ENCODE measurements at places on chromosomes 11 and 22.

GRCh38 chr11:131859538-131860210 is 489.3 kb downstream of the NTM start:
- no peak for DNase-seq

- no peak for DNase-seq
These were observed 2.1 kb downstream of the TMPRSS4 start for GRCh38 chr11:118078911-118079411.

- no peak for DNase-seq
These were observed 972 bp upstream of the TSSC4 start for GRCh38 chr11:2399488-2400068.

DNA sequence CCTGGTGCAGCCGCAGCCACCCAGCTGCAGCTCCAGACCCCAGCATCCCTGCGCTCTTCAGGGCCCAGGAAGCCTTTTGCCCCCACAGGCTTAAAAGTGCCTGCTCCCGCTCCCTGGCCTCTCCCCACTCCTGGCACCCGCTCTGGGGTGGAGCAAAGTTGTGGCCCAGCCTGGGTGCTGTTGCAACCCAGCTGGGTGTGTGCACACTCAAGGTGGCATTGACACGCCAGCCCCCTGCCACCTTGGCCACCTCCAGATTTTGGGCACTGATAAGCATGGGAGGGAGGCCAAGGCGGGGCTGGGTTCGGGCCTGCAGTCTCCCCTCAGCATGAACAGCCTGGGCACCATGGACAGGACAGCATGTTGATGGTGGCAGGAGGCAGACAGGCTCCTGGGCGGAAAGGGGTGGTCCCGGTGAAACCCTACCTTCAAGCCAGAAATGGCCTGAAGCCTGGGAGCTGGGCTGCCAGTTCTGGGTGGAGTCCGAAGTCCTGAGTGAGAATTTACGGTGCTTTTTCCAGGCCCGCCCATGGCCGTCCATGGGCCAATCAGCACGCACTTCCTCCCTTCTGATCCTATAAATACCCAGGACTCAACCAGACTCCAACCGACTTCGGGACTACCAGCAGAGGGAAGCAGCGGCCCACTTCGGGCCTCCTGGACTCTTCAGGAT is 23.6 kb upstream of the RNASEH2C start:
- DNase-seq = no peak

DNA sequence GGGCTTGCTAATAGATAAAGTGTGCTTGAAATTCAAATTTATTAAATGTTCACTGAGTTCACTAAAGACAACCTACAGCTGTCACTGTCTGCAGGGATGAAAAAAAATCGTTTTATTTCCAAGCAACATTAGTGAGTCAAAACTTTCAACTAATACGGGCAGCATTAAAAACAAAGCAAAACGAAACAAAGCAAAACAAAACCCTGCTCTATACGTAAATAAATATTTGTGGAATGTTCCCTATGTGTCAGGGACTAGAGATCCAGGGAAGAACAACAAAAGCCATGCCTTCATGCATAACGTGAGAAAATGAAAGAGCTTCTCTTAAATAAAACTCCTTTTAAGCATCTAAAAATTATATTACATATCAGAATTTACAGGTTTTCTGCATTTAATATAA is 553 bp downstream of the NAALAD2 start:
- no peak for DNase-seq

DNA sequence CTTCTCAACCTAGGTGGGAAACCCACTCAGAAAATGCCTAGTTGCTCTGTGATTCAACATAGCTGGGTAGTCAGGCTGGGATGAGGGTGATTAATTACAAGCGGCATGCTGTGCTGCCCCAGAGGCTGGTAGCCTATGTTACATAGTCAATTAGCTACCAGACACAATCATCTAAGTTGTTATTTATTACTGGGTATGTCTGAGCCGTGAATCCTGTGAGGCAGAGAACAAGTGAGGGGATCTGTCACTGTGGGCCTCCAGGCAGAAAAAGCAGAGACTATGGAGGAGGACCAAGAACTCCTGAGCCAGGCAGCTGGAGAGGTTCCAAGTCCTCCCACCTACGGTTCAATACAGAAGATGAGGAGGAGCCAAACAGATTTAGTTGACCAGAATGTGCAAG is 186.6 kb upstream of the BDNF start:
- no peak for DNase-seq

DNA sequence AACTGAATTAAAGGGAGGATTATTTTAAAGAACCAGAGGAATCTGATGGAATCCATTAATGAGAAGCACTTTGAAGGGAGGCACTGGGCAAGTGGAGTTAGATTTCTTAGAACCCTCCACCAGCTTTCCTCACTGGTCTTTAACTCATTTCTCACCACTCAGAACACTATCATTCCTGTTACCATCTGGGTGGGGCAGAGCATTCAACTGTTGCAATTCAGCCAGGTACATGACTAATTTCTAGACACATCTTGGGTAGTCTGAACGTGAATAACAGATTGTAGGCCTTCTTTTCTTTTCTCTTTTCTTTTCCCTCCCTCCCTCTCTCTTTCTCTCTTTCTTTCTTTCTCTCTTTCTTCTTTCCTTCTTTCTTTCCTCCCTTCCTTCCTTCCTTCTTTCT is 15.5 kb upstream of the MMP1 start:
- DNase-seq = no peak

DNA sequence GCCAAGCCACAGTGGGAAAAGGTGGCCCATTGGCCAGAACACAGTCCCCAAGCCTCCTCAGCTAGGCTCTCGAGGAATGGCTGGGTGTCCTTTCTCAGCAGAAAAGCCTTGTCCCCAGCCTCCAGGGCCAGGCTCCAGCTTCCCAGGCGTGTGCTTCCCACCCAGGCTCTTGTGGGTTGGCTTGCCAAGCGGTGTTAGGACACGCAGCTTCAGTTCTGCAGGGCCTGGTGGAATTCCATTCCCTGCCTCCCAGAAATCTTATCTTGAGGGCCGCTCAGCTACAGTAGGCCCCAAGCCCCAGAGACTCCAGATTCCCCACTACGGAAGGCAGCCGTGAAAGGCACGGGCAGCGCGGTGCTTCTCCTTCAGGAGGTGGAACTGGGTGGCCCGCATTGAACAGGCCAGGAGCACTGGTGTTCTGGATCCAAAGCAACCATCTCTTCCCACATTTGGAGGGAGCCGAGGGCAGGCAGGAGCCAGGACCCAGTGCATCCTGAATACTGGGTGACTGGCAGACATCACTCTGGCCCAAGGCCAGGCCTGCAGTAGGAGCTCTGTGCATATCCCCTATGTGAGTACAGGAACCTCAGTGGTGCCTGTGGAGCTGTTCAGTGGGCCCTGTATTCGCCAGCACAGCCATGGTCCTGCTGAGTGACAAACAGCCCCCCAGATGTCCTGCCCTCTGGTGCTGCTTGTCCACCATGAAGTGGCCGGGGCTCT is 16.7 kb upstream of the KCNQ1OT1 start:
- no peak for DNase-seq

DNA sequence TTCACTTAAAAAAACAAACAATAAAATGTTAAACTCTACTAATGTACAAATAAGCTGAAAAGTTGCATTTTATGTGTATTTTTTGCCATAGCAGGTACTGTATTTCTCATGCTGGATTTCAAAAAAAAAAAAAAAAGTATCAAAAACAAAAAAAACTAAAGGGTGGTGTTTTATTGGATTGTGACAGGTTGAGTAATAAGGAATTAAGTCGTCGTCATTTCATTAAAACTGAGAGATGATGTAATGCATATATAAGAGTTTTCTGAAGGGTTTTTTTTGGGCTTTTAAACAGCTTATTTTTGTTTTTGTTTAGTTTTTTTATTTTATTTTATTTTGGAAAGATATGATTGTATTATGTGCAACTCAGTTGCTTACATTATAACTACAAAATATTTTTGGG is 10.9 kb upstream of the ADSL start:
- DNase-seq = no peak

- DNase-seq = no peak
These were observed 811.4 kb downstream of the BRD1 start for GRCh38 chr22:49015993-49016908.

DNA sequence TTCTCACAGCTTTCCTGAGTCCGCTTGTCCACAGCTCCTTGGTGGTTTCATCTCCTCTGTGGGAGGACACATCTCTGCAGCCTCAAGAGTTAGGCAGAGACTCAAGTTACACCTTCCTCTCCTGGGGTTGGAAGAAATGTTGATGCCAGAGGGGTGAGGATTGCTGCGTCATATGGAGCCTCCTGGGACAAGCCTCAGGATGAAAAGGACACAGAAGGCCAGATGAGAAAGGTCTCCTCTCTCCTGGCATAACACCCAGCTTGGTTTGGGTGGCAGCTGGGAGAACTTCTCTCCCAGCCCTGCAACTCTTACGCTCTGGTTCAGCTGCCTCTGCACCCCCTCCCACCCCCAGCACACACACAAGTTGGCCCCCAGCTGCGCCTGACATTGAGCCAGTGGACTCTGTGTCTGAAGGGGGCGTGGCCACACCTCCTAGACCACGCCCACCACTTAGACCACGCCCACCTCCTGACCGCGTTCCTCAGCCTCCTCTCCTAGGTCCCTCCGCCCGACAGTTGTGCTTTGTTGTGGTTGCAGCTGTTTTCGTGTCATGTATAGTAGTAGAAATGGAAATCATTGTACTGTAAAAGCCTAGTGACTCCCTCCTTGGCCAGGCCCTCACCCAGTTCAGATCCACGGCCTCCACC is 11.7 kb downstream of the RASD2 start:
- DNase-seq = no peak

DNA sequence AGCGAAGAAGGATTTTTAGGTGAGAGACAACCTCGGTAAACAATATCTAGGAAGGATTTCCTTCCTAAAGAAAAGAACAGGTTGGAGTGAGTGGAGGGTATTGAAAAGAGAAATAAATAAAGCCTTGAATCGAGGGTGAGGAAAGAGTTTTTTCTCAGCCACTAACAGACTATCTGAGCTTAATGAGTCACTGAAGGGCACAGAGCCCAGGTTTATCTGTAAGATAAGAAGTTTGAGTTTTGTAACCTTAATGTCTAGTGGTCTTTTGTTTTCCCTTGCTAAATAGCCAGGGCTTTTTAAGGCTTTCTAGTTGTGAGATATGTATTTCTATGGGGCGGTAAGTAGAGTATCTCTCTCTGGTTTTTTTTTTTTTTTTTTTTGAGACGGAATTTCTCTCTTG is 394.5 kb upstream of the KIRREL3 start:
- no peak for DNase-seq

- no peak for DNase-seq
These were observed 77.5 kb downstream of the AMOTL1 start for GRCh38 chr11:94845622-94846021.

DNA sequence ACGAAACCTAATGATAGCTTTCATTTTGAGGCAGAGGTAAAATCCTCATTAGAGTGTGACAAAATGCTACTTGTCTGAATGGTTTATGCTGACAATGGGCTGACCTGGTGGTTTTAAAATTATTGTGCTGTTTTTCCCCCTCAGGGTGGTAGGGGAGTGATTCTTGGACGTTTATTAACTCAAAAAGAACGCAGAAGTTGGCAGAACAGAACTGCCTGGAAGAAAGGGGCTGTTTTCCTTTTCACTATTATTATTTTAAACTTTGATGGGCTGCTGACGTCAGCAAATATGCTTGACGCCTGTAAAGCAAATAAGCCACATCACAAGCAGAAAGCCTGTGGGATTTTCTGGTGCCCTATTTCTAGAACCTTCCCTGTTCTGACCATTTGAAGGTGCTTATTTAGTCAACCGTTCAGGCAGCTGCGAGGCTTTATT is 4.0 kb downstream of the RASSF10 start:
- DNase-seq = no peak

DNA sequence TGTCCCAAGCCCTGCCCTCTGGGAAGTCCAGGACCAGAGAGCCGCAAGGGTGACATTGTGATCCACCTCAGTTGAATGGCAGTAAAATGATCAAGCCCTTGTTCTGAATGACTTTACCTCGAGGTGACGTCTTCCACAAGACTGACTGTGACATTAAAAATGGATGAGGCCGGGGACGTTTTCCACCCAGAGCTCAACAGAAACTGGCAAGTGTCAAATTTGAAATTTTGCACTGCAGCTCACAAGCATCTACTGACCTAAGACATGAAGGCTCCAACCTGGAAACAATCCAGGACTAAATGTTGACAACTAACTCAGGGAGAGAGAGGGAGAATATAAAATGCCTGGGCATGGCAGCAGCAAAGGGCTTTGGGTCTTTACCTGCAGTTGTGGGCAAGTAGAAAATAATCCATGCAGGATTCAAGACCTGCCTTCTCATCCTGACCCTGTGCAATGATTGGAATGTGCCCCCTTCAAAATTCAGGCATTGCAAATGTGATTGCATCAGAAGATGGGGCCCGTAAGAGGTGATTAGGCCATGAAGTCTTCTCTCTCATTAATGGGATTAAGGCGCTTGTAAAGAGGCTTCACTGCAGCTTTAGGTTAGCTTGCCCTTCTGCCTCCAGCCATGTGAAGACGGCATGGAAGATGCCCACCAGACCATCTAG is 33.6 kb upstream of the CLMP start:
- DNase-seq = no peak

- no peak for DNase-seq
These were observed 49.0 kb upstream of the PPP6R3 start for GRCh38 chr11:68411501-68411991.

GRCh38 chr22:20953668-20954500 is 13.2 kb upstream of the AIFM3 start:
- no peak for DNase-seq

DNA sequence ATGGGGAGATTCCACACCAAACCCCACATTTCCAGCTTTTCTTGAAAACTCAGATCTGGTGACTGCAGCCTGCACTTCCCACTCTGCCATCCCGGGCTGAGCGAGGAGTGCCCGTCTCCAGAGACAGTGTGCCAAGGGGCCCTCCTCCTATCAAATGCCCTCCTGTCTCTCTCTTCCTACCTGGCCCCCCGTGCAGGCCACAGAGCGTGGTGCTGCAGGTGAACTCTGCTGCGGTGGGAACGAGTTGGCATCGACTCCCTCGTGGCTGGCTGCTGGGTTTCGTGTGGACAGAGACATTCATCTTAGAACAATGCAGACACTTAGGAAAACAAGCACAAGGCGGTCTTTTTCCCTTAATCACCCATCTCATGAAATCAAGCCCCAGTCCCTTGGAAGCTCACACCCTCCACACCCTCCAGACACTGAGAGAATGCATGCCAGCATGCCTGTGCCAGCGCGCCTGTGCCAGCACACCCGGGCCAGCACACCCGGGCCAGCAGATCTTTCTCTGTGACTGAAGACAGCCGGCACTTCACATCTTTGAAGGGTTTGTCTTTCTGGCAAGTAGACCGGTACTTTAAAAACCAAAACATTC is 65.0 kb downstream of the PARVB start:
- DNase-seq = no peak

- no peak for DNase-seq
These were observed 154.9 kb downstream of the MPPED1 start for GRCh38 chr22:43566561-43567332.

- no peak for DNase-seq
These were observed 23.0 kb upstream of the ZDHHC13 start for GRCh38 chr11:19093976-19094375.

DNA sequence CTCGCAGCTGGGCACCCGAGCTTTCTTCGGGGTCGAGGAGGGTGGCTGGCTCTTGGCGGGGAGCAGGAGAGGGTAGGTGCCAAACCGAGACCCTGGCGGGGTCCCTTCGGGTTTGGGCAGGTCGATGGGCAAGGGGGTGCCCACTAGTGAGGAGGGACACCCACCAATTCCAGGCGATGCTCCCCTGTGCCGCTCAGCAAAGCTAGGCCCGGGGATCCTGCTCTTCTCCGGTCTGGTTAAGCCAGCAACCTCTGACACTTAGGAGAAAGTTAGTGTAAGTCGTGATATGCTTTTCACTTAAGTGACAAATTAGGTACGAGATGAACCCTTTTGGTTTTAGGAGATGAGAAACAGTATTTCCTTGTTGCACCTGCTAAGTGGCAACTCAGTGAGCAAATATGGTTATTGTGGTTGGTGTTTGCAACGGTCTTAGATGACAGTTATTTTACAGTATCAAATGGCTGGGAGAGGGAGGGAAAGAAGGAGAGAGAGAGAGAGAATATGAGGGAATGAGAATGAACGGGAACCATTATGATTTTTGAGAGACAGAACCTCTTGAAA is 565 bp downstream of the NUCB2 start:
- DNase-seq = no peak

Data from esophagus squamous epithelium (tissue), 5 donors.